Dermis blood vessel endothelial cell (primary cell): ENCODE measurements at places on chromosomes 5 and 9. TPM values are rescaled to one million over a fixed set of nuclear protein-coding genes. Genes with fewer than 3 reads are reported as not detected.

MYMK gene
- not detected in 2 replicates for total RNA-seq

SAXO1 gene
- not detected in 2 replicates for total RNA-seq

EQTN gene
- total RNA-seq: not detected in 2 replicates

SPAAR gene
- 3.2 and 3.8 TPM in 2 replicates for total RNA-seq

SMAD5 gene
- total RNA-seq: 41.4 and 49.5 TPM in 2 replicates

GLRA1 gene
- total RNA-seq: not detected in 2 replicates

EIF4EBP3 gene
- total RNA-seq: 0.37 and 0.51 TPM in 2 replicates

BAAT gene
- total RNA-seq: not detected in 2 replicates

KIAA1958 gene
- 2.0 and 3.6 TPM in 2 replicates for total RNA-seq

TDRD7 gene
- total RNA-seq: 15.8 and 20.8 TPM in 2 replicates

OR13C3 gene
- not detected in 2 replicates for total RNA-seq

CCL27 gene
- not detected in 2 replicates for total RNA-seq

SMC2 gene
- total RNA-seq: 15.5 and 38.1 TPM in 2 replicates

CBY3 gene
- total RNA-seq: not detected in 2 replicates

SLC6A19 gene
- not detected in 2 replicates for total RNA-seq

SARDH gene
- total RNA-seq: 0.34 and 0.37 TPM in 2 replicates
